Stimulated activated CD4-positive, alpha-beta T cell treated with anti-CD3 and anti-CD28 coated beads, Interleukin-1b, Interleukin-23, amount 100 ng/mL, for 4 hours (primary cell): ENCODE measurements at places on chromosomes 7 and 10.

DNA sequence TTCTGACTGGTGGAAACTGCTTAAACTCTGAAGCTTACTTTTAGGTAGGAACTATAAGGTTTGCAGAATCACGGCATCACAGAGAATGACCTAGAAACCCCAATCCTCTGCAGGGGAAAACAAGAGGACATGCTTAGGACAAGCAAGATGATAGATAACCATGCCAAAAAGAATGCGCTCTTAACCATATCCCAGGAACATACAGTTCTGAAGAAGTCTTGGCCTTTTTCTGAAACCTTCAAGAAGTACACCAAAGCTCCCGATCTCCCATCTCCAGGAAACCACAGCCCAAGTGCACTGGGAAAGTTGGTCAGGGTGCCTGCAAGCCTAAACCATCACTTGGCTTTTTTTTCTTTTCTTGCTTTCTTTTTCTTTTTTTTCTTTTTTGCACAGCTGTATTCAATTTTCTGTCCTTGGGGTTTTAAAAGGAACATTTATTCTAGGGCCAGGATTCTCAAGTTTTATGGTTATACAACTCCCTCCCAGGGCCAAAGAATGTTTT, 12.2 kb upstream of the SVIL start:
- no peak for DNase-seq

DNA sequence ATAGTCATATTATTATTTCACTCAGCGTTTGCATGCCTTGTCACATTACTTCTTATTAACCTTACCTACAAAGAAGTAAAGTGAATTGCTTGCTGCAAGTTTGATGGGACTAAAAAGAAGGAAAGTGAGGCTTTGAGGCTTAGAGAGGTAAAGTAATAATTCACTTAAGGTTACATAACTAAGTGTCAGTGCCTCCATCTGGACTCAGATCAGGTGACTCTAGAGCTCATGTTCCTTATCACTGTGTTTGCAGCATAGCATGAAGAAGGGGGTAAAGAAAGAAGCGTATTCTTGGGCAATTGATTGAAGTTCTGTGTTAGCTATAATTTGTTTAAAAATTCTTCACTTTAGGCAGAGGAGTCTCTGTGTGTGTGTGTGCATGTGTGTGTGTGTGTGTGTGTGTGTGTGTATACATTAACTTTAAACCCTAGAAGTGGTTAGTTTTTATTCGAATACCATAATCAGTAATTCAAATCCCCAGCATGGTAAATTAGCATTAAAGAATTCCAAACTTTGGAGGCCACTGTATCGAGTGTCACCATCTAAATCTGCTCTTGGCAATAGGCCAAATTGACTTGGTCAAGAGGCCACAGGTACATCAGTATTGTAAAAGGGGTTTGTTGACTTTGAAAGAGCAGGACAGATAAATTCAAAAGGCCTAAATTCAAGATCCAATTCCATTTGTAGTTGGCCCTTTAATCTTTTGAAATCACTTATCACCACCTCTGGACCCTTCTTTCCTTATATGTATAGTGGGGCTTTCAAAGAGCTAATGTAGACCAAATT, 2.2 kb upstream of the PON3 start:
- no peak for DNase-seq

DNA sequence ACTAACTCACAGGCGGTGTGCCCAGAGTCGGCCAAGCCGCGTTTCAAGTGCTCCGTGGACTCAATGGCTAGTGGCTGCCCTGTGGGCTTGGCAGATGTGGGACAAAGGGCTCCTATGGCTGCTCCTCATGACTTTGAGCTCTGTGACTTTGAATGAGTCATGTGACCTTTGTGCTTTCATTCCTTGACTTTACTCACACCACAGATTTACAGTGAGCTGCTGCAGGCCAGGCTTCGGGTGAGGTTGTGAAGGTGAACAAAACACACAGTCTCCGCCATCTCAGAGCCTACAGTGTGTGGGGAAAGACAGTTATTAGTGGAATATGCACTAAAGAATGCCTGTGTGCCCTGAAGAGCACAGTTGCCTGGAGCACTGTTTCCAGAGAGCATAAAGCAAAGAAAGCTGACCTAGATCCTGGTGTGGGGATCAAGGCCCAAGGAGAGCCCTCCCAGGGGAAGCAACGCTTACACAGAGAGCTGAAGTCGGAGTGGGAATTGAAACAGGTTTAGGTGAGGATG, 29.7 kb upstream of the PLEKHA1 start:
- no peak for DNase-seq

DNA sequence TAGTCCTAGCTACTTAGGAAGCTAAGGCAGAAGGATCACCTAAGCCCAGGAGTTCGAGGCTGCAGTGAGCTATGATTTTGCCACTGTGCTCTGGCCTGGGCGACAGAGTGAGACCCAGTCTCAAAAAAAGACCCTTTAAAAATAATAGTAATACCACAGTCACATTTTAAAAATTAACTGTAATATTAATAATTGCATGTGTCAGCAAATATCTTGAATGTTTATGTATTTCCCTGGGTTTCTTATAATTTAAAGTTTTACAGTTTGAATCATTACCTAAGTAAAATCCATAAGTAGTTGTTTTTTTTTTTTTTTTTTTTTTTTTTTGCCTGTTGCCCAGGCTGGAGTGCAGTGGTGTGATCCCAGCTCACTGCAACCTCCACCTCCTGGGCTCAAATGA, 69.2 kb downstream of the LYZL2 start:
- no peak for DNase-seq

DNA sequence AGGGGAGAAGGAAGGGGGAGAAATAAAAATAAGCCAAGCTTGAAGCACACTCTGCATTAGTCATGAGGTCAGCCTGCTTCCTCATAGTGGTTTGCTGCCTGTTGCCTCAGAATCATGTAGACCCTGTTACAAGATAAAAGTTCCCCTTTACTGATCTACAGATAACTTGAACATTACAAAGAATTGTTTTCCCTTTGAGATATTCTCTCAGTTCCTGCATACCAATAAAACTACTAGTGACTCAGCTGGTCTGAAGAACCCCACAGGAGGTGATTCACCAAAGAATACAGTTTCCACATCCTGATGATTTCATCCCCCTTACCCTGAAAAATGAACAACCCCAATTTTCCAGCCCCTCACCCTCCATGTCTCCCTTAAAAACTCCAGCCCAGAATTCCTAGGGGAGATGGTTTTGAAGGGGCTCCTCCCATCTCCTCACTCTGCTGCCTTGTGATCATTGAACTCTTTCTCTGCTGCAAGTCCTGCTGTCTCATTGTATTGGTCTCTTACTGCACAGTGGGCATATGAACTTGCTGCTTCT, 31.5 kb upstream of the NRP1 start:
- DNase-seq, result no peak

- no peak for DNase-seq
These were observed 25.3 kb downstream of the CROT start for GRCh38 chr7:87370660-87371180.

DNA sequence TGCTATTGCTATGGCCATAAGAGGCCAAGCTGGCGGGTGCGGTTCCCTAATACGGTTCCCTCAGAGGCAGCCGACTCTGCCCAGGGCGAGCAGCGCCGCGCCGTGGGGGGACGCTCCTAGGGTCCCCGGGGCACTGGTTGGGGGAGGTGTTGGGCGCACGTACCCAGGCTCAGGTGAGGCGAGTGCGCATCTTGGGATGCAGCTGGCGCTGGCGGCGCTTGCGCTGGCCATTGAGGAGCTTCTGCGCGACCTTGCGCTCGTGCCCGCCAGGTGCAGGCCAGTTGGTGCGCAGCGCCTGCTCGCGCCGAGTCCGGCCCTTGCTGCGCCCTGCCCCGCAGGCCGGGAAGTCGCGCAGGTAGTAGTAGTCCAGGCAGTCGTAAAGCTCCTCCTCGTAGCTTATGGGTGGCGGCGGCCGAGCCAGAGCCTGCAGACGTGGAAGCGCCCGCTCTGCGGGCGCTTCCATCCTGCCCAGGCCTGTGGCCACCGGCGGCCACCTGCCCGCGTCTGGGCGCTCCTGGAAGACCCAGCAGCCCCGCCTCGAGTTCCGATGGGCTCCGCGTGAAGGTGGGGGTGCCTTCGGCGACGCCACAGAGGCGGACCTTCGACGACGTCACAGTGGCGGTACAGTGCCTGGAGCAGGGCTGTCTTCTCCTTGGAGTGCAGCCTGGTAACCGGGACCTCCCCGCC, at the start of gene NUPR2:
Gene NUPR2, minus strand, starts transcription at position 566 of the 687 bp plus-strand sequence. Its CDS starts 103 bp downstream, at position 463.
- no peak for DNase-seq

DNA sequence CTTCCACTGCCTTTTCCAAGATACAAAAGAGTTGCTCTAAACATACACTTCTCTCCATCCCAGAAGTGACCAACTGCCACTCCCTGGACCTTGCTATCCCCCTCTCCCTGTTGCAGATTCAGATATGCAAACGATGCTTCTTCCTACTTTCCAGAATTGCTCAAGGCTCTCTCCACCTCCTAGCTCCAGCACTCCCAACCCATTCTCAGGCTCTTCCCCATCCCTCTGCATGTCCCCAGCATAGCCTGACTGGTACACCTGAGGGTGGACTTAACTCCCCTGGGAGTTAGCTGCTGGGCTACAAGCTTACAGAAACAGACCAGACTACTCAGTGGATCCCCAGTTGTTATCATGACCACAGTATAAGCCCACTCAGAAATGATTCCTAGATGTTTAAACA, 27.6 kb downstream of the MKRN1 start:
- no peak for DNase-seq

GRCh38 chr10:119211625-119212441, 4.5 kb downstream of the GRK5 start:
- no peak for DNase-seq

DNA sequence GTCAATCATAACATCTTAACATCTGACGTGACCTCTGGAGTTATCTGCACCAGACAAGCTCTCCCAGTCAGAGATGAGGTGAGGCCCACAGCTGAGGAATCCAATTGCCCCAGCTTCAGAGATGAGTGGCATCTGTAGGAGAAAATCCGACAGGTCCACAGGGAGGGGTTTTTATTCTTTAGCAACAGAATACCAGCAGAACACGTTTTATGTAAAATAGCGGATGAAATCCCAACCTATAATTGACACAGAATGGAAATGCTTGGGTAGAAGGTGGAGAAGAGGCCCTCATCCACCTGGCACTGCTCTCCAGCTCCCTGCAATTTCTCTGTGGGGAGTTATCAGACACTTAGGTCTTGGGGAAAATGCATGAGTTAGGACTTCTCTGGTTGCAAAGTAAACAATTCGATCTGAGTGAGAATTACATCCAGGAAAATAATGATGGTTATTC, 144.2 kb upstream of the NRP1 start:
- DNase-seq, result no peak

DNA sequence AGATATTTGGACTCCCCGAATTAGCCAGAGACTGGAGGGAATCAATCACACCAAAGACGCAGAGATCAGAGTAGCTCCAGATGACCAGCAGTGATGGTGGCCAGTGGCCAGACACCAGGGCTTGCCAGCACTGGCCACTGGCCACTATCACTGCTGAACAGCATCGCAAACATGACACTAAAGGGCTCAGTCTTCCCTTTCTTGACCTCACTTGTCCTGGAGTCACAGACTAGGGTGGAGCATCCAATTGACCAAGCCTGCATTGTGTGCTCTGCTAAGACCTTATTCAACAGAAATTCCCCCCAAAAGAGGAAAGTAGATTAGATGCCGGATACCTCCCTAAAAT, 234.7 kb downstream of the CREB5 start:
- no peak for DNase-seq

- DNase-seq, result no peak
These were observed 83.5 kb downstream of the OTUD1 start for GRCh38 chr10:23522345-23522744.

DNA sequence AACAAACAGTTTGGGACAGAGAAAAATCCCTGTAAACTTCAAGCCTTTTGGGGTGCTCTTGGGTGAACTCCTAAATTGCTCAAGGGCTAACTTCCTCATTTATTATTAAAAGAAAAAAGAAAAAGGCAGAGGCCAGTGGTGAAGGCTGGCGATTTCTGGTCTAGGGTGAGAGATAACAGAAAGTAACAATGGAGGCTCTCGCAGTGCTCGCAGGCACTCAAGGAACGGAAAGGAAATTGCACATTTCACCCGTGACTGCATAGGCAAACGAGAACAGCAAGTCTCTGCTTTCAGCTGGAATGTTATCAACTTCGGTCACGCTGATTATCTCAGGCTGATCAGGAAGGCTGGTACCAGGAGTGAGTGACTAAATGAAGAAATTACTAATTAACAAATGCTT, 70.7 kb downstream of the PRKAG2 start:
- DNase-seq, result no peak

DNA sequence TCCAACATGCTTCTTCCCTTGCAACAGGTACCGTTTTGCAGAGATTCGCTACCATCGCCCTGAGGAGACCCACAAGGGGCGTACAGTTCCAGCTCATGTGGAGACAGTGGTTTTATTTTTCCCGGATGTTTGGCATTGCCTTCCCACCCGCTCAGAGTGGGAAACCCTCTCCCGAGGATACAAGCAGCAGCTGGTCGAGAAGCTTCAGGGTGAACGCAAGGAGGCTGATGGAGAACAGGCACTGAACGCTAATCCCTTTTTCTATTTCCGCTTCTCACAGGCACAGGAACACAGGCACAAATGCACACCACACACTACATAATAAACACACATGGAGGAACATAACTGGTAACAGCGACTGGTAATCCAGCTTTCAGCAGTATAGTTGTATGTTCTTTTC, 35.2 kb downstream of the CCAR1 start:
- DNase-seq, result no peak

- no peak for DNase-seq
These were observed 342.7 kb upstream of the ETV1 start for GRCh38 chr7:14332155-14332554.

- no peak for DNase-seq
These were observed 18.3 kb upstream of the RPEL1 start for GRCh38 chr10:103227416-103227815.

- no peak for DNase-seq
These were observed 238.5 kb downstream of the ZMYND11 start for GRCh38 chr10:373526-374309.

- DNase-seq, result no peak
These were observed 74.2 kb upstream of the HECW1 start for GRCh38 chr7:43038254-43038653.
